Dermis lymphatic vessel endothelial cell (primary cell): ENCODE measurements at places on chromosomes 7 and 10. TPM values are rescaled to one million over a fixed set of nuclear protein-coding genes. Genes with fewer than 3 reads are reported as not detected.

The HERPUD2 gene
- 24.9 and 26.5 TPM in 2 replicates for total RNA-seq

The PDE6C gene
- total RNA-seq = not detected in 2 replicates

The INSIG1 gene
- 33.1 and 43.9 TPM in 2 replicates for total RNA-seq

The ZNF248 gene
- 4.2 and 7.4 TPM in 2 replicates for total RNA-seq

The KCNH2 gene
- total RNA-seq = not detected in 2 replicates

The C7orf33 gene
- not detected in 2 replicates for total RNA-seq

The TDRD1 gene
- under 0.01 TPM in 1 of 2 replicates, not detected in the other for total RNA-seq

The VAX1 gene
- not detected in 2 replicates for total RNA-seq

The TET1 gene
- 0.76 and 1.1 TPM in 2 replicates for total RNA-seq

The RTKN2 gene
- total RNA-seq = under 0.01 and 0.09 TPM in 2 replicates

The ODAD2 gene
- 0.76 and 1.0 TPM in 2 replicates for total RNA-seq

The ZNF22 gene
- 34.6 and 45.2 TPM in 2 replicates for total RNA-seq

The NANOS1 gene
- 0.43 and 0.54 TPM in 2 replicates for total RNA-seq

The ABCB1 gene
- total RNA-seq = 0.26 and 0.87 TPM in 2 replicates

The CYP2E1 gene
- 0.26 TPM in 1 of 2 replicates, not detected in the other for total RNA-seq

The PON1 gene
- not detected in 2 replicates for total RNA-seq
